ENCODE measurements at places on chromosomes 16 and 17.

DNA sequence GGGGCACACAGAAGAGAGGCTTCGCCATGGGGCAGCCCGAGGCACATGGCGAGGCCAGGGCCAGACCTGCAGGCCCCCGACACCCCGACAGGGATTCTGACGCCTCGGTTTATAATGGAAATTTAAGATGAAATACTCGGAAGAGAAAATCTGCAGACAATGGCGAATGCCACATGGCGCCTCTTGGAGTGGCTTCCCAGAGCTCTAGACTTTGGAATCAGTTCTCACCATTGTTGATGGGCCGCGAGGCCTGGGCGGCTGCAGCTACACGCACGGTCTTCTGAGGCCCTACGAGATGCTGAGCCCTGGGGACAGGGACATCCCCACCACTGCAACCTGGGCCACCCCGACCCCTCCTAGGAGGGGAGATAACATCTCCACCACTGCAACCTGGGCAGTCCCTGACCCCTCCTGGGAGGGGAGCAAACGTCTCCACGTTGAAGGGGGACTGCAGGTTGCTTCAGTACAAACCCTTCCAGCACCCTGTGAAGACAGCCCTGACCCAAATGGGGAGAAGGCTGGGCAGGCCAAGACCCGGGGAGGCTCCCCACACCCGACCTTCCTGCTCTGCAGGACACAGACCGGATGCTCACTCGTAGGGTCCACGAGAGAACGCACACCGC, 56.9 kb downstream of the LMF1 start:
- no peak for DNase-seq

DNA sequence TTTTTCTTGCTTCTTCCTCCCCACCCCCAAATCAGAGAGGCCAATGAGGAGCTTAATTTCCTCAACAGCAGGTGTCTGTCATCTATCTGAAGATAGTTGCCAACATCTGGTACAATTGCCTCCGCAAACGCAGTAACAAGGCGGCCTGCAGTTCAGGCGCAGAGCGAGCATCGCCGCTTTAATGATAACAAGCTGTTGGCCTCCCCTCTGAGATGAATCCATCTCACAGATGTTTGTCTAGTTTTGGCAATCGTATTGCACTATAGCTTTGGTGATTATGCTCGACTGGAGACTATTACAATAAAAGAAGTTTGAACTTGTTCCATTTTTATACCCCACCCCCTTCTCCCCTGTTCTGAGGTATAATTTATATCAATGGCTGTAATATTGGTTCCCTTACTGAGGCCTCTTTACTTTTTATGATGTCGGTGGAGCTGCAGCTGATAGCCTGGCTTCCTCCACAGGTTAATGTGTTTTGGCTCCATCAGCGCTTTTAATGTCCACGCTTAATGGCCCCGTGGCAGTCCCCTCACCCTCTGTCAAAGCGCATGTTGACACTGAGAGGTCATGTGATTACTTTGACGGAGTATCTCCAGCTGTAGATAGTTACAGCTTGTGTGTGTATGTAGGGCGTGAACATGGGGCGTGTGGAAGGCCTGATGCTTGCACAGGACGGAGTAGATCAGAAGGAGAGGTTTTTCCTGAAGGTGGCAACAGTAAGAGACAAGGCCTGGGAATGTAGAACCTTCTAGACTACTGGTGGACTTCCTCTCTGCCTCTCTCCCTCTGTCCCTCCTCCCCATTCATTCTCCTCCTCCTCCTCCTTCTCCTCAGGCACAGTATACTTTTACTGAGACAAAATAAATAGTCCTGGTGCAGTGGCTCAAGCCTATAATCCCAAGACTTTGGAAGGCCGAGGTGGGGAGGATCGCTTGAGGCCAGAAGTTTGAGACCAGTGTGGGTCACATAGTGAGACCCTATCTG, 164.7 kb downstream of the MSI2 start:
- DNase-seq = peak; percentile 50

GRCh38 chr17:45143094-45143670, 5.1 kb upstream of the HEXIM1 start:
- no peak for DNase-seq

DNA sequence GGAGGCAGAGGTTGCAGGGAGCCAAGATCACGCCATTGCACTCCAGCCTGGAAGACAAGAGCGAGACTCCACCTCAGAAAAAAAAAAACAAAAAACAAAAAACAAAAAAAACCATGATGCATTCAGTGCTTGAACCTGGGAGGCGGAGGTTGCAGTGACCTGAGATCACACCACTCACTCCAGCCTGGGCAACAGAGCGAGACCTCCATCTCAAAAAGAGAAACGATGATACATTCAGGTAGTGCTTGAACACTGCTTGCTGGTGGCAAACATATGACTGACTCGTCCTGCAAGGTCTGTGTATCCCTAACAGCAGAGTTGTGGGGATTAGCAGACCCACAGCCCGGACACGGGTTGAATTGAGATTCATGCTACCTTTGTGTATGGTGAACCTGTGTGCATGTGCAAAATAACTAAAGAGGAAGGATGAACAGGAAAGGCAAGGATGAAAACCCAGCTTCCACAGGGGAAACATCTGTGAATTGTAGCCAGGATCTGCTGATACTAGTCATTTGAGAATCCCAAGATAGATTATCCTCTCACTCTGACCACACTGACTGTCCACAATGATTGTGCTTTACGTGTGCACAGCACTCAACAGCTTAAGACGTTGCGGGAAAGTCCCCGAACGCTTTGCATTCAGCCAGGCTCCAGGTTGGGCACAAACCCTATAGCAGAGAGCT, 52.4 kb upstream of the MRPS23 start:
- no peak for DNase-seq

DNA sequence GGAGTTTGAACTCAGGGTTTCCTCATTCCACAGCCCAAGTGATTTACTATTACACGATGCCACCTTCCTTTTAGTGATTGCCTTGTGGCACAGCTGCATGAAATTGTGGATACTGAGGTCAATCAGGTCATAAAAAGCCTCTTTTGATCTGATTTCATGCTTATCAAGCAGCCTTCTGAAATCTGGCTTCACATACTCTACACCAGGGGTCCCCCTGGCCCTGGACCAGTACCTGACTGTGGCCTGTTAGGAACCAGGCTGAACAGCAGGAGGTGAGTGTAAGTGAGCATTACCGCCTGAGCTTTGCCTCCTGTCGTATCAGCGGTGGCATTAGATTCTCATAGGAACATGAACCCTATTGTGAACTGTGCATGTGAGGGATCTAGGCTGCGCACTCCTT, 13.8 kb downstream of the SLFN5 start:
- DNase-seq = no peak

All from muscle of arm (tissue), 14 donors.